ENCODE measurements at places on chromosomes 11 and 22. TPM values are rescaled to one million over a fixed set of nuclear protein-coding genes. Genes with fewer than 3 reads are reported as not detected.

The SLC15A3 gene
- 3.4 TPM for total RNA-seq

The BEST1 gene
- 1.7 TPM for total RNA-seq

The FAM83F gene
- 0.17 TPM for total RNA-seq

The FAM111B gene
- total RNA-seq = 10.6 TPM

The SNX32 gene
- 0.67 TPM for total RNA-seq
